ENCODE measurements at places on chromosomes 3 and 15.
A peak's percentile ranks its signal among the peaks of the same experiment; 100 is the strongest.

DNA sequence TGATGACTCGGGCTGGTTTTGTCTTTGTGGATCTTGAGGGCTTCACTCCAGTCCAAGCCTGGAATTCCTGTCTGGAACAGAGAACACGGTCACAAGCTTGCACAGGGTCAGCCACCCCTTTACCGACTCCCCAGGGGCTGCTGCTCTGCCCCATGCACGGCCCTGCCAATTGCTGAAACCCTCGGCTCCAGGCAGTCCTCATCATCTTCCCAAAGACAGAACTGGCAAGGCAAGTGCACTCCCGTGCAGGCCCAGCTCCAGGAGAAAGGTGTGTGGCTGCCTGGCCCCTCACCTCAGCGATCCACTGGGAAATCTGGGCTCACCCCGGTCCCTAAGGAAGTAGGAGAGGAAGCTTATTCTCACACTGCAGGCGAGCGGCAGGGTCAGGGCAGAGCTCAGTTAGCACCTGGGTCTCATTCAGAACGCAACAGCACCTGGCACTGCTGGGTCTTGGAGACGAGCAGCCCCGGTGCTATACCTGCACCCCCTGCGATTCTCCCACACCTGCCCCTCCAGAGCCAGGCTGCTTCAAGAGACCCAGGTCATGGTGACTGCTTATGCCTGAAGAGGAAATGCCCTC is 7.2 kb downstream of the MAP6D1 start:
- no peak for DNase-seq

- DNase-seq = no peak
These were observed 32.4 kb downstream of the PEAK1 start for GRCh38 chr15:77387365-77388105.

DNA sequence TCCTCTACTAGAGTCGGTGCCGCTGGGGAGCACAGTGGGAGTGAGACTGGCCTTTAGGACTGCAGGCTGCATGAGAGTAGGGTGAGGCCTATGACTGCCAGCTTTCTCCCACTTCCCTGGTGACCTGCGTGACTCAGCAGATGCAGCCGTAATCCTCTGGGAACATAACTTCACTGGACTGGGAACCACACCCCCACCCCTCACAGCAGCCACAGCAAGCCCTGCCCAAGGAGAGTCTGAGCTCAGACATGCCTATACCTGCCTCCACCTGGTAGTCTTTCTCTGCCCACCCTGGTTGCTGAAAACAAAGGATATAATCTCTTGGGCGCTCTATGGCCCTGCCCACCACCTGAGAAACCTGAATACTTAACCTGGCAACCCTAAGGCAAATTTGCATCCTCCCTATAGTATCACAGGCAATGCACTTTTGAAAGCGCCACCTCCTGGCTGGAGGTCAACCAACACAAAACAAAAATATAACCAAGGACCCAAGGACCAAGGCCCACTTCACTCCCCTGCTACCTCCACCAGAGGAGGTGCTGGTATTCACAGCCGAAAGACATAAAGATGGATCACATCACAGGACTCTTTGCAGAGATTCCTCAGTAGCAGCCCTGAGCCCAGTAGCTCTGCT is 308.9 kb downstream of the CTNNB1 start:
- peak; percentile 6 for DNase-seq

GRCh38 chr15:58019503-58020376 is 45.8 kb downstream of the ALDH1A2 start:
- DNase-seq = peak; percentile 35

DNA sequence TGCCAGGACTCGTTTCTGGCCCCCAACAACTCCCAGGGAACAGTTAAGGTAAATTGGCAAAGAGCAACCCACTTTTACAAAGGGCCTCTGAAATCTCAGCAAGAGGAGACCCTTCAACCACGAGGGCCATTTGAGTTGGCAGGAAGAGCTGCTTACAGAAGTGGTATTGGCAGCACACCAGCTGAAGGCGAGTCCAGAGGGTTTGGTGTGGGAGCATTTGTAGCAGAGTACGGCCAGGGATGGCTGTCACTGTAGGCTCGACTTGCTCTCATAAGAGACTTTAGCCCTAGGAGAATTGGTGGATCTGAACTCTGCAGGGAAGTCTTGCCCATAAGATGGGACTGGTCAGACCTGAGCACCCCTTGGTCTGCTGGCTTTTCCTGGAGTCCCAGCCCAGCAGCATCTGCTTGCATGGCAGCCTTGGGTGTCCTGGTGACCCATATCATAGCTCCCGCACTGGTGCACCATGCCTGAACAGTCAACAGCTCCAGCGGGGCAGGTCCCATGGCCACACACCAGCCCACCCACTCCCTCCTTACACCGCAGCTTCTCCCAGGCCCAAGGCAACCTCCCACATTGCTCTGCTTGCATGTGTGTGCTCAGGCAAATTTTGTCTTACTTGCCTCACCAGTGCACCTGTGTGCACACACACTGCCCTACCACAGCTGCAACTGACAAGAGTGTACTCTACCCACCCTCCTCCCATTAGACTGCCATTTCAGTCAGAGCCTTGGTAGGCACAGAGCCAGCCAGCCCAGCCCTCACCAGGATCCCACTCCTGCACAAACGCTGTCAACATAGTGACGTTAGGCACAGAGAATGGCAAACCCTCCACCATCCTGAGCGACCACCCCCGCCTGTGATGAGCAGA is 861.6 kb upstream of the DPPA4 start:
- peak; percentile 8 for DNase-seq

GRCh38 chr15:73983211-73983727 is 8.8 kb downstream of the STOML1 start:
- DNase-seq = peak; percentile 81

DNA sequence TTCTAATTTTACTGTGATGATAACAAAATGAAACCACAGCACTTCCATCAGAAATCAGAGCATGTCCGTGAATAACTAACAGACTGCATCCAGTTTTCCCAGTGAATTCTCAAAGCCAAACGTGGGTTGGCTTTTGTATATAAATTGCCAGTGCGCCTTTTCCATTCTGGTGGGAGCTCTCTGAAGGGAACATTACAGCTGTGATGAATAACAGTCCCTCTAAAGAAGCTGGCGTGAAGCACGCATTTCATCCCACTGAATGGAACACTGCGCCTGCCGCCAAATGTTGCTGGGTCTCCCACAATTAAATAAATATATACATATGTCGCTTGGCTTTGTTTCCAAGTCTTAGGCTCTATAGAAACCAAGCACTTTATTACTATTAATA is 113.0 kb upstream of the PFN2 start:
- DNase-seq = peak; percentile 57

- DNase-seq = no peak
These were observed 106.2 kb downstream of the CPNE4 start for GRCh38 chr3:131928593-131928992.

DNA sequence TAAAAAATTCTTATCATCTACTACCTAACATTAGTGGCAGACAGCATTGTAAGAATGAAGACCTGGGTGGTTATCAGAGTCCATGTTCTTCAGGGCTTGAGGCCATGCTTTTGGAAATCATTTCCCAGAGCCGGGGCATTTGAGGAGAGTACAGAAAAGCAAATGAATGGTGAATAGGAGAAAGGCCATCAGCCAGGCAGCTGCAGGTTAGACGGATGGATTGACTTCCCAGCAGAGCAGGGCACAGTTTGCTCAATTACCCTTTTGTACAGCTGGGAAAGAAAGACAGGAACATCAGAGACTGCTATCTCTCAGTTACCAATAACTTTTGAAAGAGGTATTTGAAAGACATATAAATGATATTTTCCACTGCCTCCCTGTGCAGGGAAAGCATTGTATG is 135.6 kb downstream of the ALCAM start:
- no peak for DNase-seq

DNA sequence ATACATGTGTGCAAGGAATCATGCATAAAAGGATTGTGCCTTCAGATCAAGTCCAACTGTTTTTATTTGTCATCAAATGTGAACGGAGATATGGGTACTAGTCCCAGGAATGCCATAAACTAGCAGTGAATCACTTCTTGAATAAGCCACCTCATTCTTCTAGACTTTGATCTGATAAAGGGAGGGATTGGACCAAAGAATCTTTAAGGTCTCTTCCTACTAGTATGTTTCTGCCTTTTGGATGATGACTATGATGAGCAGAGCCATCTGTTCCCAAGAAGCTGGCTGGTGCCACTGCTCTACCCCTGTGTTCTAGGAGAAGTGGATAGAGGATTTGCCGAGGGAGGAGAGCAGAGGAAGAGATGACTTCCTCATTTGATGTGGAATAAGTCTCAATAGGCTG is 28.8 kb upstream of the UACA start:
- DNase-seq = peak; percentile 62

DNA sequence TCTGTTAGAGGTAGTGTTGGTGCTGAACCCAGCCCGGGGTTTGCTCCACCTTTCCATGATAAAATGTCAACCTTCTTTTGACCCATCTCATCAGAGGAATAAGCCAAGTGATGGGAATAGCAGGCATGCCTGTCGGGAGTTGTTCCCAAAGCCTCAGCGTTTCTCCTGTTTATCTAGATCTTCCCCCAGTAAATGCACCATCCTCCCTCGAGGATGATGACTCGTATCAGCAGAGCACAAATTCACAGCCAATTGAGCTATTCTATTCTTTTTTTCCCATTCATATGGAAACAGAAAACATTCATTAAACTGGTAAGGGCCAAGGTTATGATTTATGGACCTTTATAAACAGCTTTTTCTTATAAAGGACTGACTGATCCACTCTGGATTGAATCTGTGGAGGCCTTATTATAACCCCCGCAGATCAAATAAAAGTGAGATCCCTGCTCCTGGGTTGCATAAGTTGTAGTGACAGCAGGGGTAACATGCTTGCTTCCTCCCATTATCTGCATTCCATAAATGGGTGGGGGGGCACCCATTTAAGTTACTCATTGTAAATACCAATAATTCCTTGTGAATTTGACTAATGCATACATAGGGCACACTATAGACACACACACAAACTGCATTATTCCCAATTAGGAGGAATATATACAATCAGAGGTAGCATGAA is 207.3 kb downstream of the PLCL2 start:
- no peak for DNase-seq

GRCh38 chr3:122890720-122891220 is 95.9 kb downstream of the SLC49A4 start:
- DNase-seq = no peak

DNA sequence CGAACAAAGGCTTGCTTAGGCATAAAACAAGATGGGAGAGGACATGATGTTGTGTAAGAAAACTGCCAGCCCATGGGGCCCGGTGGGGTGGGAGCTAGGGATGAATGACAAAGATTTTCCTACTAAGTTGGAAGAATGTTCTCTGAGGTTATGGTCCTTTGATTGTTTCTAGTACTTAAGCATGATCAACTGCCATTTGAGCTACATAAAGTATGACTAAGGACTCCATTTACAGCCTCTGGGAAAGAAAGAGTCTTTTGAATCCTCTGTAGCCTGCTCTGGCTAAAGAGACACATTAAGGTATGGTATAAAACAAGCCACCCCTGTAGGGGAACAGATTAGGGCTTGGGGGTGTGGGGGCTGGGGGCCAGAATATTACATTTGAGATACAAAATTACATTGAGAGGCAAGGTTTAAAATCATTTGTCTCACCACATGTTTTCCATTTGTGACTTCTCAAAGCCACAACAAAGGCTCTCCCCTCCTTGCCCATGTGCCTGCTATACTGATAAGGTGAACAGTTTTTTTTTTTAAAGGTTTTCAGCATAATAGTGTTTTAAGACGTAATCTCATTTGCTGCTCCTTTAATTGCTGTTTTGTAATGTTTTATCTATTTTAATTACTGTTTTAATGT is 323.4 kb downstream of the CHST2 start:
- DNase-seq = peak; percentile 64

DNA sequence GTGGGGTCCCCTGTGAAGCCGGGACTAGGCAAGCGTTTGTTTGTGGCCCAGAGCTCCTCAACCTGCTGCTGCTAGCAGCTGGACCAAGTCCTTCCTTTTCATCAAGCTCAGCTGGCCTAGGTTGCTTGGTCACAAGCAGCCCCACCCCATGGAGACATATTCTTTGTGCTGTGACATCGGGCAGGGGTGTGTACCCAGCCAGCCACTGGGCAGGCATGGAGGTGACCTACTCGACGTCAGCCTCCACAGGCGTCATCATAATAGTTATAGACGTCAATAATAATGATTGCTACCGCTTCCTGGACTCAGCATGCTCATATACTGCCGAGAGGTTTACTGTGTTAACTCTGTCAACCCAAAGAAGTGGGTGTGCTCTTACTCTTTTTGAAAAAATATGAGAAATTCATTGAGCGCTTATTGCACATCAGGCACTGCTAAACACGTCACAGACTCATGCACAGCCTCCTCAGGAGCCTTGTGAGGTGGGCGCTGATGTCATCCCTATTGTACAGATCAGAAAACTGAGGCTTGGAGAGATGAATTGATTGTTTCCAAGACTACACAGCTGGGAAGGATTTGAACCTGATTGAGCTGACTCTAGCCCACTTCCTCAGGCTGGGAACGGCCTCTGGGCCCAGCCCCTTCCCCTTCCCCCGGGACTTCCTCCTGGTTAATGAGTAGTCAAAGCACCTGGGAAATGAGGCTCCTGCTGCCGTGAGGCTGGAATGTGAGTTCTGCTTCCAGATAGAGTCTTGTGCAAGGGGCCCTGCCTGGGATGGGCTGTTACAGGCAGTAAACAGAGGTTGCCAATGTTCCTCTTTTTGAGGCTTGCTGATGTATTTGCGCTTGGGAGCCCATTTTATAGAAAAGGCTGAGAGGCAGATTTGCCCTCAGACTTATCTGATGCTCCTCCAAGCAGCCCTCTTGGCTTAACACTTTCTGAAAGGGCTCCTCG is 16.2 kb downstream of the SLC6A6 start:
- DNase-seq = no peak

GRCh38 chr3:49015765-49016164 is 2.6 kb downstream of the DALRD3 start:
- no peak for DNase-seq

- no peak for DNase-seq
These were observed 83.9 kb downstream of the CD47 start for GRCh38 chr3:108006881-108007331.

DNA sequence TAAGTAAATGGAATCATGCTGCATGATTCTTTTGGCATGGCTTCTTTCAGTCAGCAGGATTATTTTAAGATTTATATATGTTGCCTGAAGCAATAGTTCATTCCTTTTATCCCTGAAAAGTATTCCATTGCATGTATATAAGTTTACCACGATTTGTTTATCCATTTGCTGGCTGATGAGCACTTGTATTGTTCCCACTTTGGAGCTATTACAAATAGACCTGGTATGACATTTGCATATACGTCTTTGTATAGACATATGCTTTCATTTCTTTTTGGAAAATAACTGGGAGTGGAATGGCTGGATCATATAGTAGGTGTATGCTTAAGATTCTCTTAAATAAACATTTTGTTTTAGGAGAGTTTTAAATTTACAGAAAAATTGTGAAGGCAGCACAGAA is 79.3 kb upstream of the CBLB start:
- DNase-seq = no peak

- DNase-seq = no peak
These were observed 42.9 kb downstream of the CDIN1 start for GRCh38 chr15:36622197-36622795.

DNA sequence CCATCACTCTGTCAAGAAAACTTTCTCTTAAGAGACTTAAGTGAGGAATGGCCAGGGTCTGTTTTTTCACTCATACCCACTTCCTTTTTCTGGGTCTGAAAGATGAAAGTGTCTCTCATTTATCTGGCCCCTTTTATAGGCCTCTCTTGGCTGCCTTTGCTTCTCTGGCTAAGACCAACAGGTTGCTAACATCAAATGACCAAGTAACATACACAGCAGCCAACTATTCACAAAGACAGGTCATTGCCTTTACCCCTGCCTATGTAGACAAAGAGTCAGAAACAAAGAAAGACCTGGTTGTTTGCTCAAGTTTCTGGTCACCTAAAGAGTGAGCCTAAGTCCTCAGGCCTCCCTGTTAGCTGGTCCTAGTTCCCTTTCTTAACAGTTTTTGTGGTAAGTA is 24.0 kb upstream of the CSTA start:
- DNase-seq = no peak

- no peak for DNase-seq
These were observed 106.0 kb downstream of the KLHL25 start for GRCh38 chr15:85688711-85689110.
